CD4-positive, alpha-beta T cell treated with Interleukin-12 subunit alpha and Interleukin-12 subunit beta, for 1 hour (primary cell): ENCODE measurements at places on chromosomes 6 and 20.

- DNase-seq: peak; percentile 31
Measured at GRCh38 chr6:137136065-137136464, 37.4 kb downstream of the IL22RA2 start.

GRCh38 chr6:150078788-150079187 lies 9.9 kb upstream of the ULBP3 start:
- DNase-seq: no peak

GRCh38 chr6:20802596-20802995 lies 268.3 kb downstream of the CDKAL1 start:
- DNase-seq: no peak

GRCh38 chr6:66814156-66814555 lies 1107.1 kb upstream of the EYS start:
- DNase-seq: no peak

- no peak for DNase-seq
Measured at GRCh38 chr6:707576-708236, 14.8 kb upstream of the EXOC2 start.

DNA sequence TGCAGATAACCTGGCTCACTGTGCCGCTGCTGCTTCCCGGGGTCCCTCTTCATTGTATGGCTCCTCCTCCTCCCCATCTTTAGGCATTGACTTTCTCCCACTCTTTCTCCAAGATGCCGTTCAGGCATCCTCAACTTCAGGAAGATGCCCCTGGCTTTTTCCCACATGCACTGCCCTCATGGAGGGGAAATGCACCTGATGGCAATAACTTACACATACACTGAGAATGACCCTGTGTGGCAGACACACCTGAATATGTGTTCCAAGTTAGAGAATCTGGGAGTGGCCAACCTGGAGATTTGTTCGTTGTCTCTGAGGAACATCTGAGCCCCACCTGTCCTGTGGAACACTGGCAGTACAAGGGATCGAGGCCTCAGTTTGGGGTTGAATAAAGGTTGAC lies 273.9 kb upstream of the CHD6 start:
- DNase-seq: no peak

DNA sequence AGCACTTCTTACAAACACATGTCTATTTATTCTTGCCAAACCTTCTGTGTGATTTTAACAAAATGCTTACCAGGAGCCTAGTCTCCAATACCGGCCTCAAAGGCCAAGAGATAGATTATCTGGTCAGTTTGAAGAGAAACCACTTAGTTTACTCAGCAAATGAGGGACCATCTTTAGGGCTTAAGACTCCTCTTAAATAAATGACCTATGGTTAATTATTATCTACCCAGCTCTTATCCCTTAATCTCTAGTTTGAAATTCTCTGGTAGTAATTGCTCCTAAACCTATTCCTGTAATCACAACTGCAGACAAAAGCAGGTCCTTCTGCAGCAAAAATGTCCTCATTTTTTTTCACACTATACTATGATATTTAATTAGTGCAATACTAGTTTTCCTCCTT lies 301.8 kb downstream of the KIF16B start:
- DNase-seq: no peak

GRCh38 chr6:155090166-155090565 lies 95.1 kb downstream of the TIAM2 start:
- no peak for DNase-seq

DNA sequence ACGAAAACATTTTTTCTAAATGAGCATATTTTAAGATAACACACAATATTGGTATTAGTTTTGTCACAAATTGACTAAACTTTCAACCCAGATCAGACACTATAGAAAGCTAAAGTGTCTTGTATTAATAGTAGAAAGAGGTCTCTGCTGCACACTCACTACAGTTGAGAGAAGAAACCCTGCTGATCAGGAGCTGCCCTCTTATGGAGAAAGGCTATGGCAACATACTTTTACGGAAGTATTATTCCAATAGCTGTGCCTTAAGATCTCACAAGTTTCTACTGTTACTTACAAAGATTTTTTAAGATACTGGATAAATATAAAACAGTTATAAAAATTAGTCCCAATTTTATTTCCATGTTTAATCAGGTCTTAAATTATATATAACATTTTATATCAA lies 155.7 kb downstream of the RIMS1 start:
- DNase-seq: no peak

DNA sequence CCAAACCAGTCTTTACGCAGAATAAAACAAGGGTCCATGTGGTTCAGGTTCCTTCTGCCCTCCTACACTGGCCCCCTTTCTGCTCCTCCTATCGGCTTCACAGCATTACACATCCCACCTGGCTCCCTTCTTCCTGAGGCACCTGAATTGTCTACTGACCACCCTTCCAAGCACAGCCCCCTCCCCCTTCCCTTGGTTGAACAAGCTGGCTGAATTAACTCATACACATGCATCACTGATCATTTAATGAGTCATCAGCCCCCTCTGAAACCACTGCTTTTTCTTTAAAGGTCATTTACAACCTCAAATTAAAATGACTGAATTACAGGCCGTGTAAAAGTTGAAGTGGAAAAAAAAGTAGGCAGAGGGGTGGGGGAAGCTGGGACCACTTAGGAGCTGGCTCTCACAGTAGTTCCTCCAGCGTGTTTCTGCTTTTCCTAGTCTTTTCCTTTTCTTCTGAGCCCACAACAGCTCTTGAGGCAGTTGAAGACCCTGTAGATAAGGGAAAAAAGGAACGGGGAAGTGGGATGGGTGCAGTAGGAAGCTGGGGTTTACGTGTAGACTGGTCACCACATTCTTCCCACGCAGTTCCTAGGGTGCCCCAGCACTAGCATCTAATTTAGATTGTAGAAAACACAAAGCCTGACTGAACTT lies 67.6 kb downstream of the FYN start:
- peak; percentile 45 for DNase-seq

- DNase-seq: no peak
Measured at GRCh38 chr20:48583171-48583570, 244.6 kb downstream of the PREX1 start.

DNA sequence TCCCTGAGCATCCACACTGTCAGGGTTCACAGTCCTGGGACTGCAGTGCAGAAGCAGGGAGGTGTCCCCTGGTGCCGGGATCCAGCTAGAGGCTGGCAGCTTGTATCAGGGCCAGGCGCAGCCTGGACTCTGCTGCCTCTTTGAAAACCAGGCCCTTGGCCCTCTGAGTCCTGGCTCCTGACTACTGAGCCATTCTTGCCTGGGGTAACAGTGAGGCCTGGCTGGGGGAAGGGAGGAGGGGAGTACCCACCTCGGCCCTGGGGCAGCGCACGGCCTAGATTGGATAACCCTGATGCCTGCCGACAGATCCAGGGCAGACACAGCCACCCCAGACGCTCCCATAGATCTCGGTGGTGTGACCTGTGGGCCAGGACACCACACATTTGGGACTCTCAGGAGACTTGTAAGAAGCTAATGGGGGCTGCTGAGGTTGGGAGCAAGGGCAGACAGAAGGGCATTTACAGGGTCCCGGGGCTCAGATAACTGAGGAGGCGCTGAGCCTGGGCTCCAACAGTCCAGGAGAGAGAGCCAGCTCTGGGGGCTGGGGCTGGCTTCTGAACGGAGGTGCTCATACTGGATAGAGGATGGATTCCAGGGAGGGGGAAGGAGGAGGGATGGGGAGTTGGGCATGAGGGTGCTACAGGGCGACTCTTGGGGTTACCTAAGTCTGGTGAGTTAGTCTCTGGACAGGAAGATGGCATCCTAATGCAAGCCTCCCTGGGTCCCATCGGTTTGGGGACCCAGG lies 30.5 kb downstream of the SPDEF start:
- no peak for DNase-seq

DNA sequence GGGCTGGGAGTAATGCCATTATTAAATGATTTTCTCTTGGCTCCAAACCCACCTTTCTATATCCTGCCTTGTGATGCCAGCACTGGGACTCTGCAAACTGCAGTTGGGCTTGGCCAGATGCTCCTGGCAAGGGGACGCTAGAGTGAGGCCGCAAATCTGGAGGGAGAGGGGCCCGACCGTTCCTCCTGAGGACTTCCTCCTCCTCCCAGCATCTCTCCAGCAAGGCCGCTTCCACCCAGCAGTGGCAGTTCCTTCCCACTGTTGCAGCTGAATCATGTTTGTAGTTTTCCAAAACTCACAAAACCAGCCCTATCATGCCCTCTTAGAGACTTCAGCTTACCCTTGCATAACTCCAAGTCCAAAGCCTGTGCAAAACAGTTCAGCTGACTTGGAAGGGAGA lies 244.4 kb downstream of the FOXA2 start:
- DNase-seq: no peak

DNA sequence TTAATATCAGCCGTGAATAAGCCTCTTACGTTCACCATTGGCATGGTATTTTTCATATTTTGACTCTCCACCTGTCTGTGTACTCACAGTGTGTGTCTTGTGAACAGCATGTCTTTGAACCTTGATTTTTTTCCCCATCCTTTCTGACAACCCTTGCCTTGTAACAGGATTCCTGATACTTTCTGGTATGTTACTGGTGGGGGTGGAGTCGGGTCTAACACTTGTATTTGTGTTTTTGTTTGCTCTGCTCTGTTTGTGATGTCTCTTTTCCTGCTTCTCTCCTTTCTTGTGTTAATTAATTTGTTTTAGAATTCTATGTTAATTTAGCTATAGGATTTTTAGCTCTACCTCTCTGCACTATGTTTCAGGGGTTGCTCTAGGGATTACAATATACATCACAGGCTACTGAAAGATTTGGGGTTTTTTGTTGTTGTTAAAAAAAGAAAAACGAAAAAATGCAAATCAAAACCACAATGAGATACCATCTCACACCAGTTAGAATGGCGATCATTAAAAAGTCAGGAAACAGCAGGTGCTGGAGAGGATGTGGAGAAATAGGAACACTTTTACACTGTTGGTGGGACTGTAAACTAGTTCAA lies 245.1 kb downstream of the CDH4 start:
- no peak for DNase-seq

GRCh38 chr6:1786455-1787453 lies 177.0 kb downstream of the FOXC1 start:
- no peak for DNase-seq

DNA sequence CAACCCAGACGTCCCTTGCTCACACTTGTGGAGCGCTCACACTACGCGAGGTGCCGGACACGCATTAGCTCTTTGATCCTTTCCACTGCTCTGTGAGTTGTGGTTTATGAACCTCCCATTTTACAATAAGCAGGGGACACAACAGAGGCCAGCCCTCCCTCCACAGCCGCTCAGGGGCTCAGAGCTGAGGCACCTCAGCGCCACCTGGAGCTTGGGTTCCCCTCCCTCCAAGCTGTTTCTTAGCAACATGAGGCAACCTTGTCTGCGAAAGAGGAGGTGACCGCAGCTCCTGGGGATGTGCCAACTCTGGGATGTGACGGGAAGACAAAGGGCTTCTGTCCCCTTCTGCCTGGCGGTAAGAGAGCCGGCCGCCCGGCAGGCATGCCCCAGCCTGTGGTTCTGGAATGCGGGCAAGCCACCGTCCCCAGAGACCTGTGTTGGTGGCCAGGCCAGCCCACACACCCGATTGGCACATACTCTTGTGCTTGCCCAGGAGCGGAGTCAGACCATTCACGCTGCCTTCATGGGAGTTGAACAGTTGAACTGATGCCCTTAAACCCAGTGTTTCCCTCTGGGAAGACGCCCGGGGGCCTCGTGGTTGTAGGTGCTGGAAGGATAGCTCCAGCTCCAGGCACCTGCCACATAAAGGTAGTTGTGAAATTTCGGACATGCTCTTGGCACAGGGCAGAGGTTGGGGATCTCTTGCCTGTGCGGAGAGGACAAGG lies 44.5 kb downstream of the RBM38 start:
- peak; percentile 53 for DNase-seq

DNA sequence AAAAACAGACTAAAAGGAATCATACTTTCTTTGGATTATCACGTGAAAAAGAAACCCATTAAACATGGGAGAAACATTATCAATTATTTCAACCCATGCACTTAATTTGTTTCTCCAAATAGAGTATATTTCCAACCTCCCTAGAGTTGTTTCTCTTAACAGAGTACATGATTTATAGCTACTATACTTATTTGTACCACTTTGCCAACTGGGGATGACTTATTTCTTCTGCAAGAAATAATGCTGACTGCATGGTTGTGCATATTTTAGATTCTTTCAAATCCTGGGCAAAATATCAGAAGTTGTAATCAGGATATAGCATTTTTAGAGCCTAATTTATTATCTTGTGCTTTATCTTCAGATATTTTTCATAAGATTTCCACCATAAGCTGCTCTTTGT lies 629.1 kb upstream of the EYS start:
- no peak for DNase-seq

- no peak for DNase-seq
Measured at GRCh38 chr20:53795170-53795569, 201.5 kb upstream of the ZNF217 start.

GRCh38 chr20:21901470-21902275 lies 196.2 kb downstream of the PAX1 start:
- no peak for DNase-seq

DNA sequence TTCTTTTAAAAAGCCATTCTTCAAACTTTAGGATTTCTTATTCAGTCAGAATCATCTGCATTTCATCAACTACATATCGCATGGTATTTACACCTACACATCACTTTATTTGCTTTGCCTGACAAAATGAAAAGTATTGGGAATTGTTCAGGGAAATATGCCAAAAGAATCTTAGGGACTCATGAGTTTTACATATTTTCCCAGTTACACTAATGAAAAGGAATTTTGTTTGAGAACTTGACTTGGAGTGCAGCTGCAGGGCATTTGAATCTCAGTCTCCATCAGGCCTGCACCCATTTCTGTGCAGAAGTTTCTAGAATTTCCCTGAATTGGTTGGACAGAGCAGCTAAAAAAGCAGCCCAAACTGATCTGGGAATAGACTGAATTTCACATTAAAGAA lies 65.3 kb downstream of the MTHFD1L start:
- no peak for DNase-seq

GRCh38 chr20:59007665-59008511 lies 834 bp upstream of the CTSZ start:
- peak; percentile 33 for DNase-seq

- DNase-seq: peak; percentile 19
Measured at GRCh38 chr6:35368038-35368887, 25.9 kb downstream of the PPARD start.

- DNase-seq: no peak
Measured at GRCh38 chr6:163836876-163837690, 422.6 kb downstream of the QKI start.

DNA sequence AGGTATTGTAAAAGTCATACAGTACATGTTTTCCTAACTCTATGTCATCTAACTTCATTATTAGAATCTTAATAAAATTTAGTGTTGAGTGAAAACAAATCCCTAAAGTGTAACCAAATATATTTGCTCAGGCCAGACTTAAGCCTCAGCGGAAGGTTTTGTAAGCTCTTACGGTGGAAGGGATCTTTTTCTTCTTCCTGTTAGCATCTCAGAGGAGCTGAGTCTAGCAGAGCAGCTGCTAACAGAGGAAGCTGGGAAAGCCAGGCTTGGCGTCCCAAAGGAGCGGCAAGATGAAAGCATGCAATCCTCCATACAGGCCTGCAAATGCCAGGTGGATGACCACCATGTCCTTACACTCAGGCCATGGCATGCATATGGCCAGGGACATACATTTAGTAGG lies 72.4 kb downstream of the ADTRP start:
- DNase-seq: no peak

DNA sequence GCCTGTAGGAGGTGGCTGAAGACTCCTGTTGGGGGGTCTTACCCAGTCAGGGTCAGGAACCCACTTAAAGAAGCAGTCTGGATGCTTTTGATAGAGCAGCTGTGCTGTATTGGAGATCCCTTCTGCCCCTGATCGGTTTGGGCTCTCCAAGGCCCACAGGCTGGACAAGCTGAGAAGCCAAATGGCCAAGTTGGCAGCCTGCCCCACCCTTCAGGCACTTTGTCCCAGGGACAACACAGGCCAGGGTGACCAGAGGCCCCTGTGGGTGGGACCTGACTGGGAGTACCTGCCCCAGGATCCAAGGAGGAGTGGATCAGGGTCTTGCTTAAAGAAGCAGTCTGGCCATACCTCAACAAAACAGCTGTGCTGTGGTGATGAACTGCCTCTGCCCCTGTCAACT lies 48.4 kb downstream of the ZC2HC1B start:
- DNase-seq: no peak
